CD8-positive, alpha-beta memory T cell (primary cell): ENCODE measurements at places on chromosomes 6 and 20.

- DNase-seq = no peak
Observed at GRCh38 chr20:11260611-11261010, 586.8 kb upstream of the JAG1 start.

DNA sequence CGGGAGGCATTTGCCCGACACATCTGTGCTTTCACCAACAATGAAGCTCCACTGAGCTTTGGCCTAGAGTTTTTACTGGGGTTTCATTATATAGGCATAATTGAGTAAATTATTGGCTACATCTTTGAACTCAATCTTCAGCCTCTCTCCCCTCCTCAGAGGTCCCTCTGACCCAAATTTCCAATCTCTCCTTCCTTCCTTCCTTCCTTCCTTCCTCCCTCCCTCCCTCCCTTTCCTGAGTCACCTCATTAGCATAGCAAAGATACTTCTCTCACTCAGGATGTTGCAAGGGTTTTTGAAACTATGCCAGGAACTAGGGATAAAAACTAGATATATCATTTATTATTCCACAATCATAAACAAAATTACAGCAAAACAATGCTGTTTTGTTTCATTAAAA, 238.2 kb upstream of the PRND start:
- no peak for DNase-seq

GRCh38 chr6:152948150-152948768, 34.6 kb downstream of the FBXO5 start:
- peak; percentile 13 for DNase-seq

DNA sequence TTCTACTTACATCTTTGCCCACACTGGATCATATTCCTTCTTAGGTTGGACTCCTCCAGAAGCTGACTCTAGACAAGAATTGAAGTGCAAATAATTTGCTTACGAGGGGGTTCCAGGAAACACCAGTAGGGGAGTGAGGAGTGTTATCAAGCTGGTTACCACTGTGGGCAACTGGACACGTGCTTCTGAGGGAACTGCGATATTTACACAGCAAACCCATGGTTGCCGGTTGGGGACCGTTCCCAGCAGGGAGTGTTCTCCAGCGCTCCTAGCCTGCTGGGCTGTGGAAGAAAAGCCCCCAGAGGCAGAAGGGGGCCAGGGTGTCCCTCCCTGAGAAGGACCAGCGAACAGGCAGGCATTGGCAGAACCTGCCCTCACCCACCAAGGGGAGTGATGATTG, 21.7 kb downstream of the MDFI start:
- no peak for DNase-seq

GRCh38 chr20:55437798-55438415, 567.4 kb downstream of the CBLN4 start:
- DNase-seq = no peak

DNA sequence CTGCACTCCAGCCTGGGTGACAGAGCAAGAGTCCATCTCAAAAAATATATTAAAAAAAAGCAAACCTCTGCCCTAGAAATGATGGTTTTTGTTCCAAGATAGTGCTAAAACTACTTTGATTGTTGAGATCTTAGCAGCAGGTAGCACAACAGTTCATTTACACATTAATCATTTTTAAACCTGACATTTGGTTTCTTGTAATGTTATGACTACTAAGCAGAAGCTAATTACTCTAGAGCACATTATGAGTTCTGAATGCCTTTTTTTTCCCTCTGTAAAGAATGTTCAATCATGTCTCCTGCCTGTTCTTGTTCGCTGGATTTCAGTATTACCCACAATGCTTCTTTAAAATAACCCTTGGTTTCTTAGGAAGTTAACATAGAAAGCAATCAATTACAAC, 24.7 kb upstream of the PHF3 start:
- no peak for DNase-seq

DNA sequence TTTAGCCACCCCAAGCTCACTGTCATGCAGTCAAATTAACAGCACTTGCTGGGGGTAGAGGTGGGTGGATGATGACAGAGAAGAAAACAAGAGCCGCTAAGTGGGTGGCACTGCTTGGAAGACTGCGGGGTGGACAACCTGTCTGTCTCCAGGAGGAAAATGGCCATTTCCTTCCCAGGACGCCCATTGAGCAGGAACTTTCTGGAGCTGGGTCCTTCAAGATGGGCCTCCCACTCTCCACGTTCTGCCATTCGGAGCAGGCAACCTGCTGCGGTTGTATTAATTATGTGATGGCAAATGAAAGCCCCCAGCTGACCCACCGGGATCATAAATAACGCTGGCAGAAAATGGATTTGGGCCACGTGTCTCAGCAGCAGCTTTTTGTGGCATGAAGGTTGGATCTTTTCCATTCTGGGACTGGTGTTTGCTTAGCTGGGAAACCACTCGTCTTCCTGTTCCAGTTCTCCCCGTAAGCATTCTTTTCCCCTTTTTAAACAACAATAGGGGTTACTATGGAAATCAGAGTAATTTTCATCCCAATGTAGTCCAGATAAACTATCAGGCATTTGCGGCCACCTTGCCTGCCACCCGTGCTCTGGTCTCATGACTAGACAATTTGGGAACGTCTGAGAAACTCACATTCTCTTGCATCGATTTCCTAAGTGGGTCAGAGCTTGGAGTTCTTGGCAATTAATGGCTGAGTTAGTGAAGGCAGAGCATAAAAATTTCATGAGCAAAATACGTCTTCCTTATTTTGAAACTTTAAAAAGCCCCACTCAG, 215.5 kb downstream of the ANKRD60 start:
- no peak for DNase-seq

DNA sequence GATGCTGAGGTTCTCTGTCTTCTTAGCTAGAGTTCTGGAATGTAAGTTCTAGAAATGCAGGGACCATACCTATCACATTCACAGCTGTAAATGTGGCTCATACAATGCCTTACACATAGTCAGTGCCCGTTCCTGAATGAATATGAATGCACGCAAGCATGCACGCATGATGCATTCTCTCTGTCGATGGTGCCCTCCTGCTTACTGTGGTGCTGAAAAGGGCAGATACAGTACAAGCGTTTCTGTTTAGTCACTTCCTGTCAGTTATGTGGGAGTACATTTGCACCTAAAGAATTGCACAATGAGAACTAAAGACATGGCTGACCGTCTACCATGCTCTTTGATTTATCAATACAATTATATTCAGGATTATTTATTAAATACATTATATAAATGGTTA, 152.2 kb upstream of the SOX4 start:
- no peak for DNase-seq

DNA sequence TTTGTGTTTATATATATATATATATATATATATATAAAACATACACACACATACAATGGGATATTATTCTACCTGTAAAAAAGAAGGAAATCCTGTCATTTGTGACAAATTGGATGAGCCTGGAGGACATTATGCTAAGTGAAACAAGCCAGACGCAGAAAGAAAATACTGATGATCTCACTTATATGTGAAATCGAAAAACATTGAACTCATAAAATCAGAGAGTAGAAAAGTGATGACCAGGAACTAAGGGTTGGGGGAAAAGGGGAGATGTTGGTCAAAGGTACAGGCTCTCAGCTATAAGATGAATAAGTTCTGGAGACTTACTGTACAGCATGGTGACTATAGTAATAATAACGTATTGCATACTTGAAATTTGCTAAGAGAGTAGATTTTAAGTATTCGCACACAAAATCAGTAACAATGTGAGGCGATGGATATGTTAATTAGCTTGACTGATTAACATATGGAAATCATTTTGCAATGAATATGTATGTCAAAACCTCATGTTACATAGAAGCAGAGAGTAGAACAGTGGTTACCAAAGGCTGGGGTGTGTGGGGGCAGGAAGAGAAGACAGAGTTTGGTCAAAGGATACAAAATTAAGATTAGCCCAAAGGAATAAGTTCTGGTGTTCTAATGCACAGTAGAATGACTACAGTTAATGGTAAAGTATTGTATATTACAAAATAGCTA, 92.3 kb upstream of the PHACTR1 start:
- DNase-seq = no peak

DNA sequence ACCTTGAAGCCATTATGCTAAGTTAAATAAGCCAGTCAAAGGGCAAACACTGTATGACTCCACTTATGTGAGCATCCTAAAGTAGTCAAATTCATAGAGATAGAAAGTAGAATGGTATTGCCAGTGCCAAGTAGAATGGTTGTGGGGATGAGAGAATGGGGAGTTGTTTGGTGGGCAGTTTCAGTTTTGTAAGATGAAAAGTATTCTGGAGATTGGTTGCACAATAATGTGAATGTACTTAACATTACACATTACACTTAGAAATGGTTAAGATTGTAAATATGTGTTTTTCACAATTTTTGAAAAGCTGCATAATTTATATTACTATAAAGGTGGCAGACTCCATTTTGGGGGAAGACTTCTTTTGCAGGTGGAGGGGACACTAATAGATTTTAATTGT, 51.3 kb upstream of the CARMIL1 start:
- no peak for DNase-seq

DNA sequence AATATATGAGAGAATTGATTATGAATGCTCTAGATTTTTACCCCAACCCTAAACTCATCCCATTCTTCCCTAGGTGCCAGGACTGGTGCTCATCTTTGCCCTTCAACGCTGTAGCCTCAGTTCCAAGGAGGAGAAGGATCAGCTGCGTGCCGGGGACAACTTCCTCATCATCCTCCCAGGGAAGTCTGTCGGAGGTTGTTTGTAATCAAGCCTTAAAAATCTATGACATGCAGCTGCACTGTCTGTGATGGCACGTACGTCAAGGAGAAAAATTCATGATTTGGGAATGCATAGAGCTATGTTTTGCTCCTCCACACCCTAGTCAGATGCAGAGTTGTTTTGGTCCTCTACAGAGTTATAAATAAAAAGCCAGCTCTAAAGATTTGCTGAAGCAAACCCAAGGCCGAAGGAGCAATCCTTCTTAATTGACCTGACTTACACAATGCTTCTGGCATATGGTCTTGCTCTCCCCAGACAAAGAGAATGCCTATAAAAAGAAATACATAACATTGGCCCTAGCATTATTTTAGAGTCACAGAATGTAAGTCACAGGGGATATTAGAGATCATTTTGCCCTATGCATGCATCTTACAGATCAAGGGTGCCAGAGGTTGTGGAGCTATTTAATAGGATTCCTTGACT, 244.2 kb downstream of the HIVEP2 start:
- no peak for DNase-seq

- DNase-seq = no peak
Observed at GRCh38 chr6:7188492-7188891, 80.7 kb downstream of the RREB1 start.

DNA sequence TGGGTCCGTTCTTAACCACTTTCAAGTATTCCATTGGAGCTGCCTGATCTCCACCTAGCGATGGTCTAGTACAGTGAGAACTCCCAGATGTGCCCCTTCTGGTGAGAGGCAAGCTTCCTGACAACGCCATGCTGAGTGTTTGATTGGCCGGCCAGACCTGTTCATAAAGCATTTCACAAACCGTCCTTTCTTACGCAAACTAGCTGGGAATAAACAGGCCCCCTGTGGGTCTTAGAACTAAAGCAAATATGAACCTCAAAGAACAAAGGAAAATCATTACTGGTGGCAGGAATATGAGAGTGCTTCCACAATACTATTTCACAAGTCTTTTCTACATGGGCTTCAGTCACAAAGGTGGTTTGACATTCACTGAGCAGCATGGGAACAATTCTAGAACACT, 15.6 kb upstream of the GCNT2 start:
- DNase-seq = no peak

GRCh38 chr6:91266156-91266555, 679.3 kb upstream of the MAP3K7 start:
- no peak for DNase-seq

DNA sequence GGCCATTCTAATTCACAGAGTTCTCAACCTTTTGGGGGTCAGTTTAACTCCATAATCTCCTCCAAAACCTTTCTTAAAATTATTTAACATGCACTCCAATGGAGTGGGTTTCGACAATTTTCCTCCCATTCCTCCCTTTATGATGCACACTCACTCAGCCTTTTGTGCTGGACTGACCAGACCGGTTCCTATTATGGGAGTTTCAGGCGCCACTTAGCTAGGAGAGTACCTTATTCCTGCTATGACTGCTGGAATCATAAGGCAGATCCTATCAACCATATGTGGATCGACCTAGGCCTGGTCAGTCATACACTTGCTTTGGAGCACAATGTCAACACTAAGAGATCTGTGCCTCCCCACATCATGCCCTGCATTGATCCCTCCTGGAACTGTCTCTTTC, 63.9 kb upstream of the MOCS1 start:
- DNase-seq = no peak

GRCh38 chr6:51350308-51350904, 531.7 kb downstream of the TFAP2B start:
- no peak for DNase-seq

DNA sequence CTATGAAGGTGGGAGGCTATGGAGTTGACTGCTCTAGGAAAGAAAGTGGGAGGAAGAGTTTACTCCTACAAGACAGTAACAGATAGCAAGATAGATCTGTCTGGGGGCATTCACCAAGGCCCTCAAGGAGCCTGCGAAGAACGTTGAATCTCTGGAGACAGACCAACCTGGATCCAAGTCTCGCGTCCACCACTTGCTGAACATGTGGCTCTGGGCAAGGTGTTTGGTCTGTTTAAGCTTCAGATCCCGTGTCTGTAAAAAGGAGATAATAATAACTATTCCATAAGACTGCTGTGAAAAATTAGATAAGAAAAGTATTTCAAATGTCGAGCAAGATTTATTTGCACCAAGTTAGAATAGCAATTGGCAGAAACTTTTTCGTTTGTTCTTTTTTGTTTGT, 8.1 kb upstream of the EEF1A1 start:
- DNase-seq = no peak

DNA sequence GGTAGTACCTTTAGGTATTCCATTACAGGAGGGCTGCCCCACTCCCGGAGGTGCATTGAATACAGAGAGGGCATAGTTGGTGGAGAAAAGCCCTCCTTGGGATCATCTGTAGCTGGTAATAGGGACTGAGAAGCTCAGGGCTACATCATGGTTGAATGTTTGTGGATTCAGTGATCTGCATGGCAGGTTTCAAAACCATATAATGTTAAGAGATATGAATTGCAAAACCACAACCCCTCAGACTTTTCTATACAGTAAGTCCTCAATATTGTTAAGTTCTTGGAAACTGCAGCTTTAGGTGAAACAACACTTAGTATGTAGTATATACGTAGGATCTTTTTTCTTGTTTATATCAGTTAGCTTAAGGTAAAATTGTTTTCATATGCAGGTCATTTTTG, 11.3 kb downstream of the TULP4 start:
- DNase-seq = no peak

DNA sequence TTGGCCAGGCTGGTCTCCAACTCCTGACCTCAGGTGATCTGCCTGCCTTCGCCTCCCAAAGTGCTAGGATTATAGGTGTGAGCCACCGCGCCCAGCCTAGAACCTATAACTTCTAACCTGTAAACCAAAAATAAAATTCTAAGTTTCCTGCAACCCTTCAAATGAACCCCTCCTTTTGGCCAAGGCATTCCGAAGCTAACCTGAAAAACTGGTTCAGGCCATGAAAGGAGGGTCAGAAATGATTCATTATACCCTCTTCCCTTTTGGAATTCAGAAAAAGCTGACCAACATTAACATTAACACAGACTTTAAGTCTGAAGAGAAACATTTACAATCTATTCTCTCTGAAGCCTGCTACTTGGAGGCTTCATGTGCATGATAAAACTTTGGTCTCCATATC, 165.1 kb downstream of the TINAG start:
- no peak for DNase-seq
